ENCODE measurements at places on chromosomes 2 and 18. TPM values are rescaled to one million over a fixed set of nuclear protein-coding genes. Genes with fewer than 3 reads are reported as not detected.

GRCh38 chr18:34320267-34320666 lies 95.6 kb upstream of the NOL4 start:
- no peak for DNase-seq

DNA sequence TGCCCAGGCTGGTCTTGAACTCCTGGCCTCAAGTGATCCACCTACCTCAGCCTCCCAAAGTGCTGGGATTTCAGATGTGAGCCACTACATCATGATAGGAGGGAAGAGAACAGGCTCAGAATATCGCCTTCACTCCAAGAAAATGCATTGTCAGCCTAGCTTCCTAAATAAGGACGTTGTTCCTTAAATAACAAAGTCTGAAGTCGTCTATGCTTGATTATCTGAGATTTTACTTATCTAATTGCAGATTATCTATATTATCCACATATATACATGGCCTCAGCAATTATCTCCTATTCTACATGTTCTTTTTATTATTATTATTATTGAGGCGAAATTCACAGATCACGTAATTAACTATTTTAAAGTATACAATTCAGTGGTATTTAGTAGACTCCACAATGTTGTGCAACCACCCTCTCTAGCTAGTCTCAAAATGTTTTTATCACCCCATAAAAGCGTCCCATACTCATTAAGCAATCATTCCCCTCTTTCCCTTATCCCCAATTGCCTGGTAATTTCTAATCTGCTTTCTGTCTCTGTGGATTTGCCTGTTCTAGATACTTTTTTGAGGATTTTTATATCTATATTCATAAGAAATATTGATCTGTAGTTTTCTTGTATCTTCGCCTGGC lies 95.1 kb upstream of the RFX8 start:
- DNase-seq, result no peak

DNA sequence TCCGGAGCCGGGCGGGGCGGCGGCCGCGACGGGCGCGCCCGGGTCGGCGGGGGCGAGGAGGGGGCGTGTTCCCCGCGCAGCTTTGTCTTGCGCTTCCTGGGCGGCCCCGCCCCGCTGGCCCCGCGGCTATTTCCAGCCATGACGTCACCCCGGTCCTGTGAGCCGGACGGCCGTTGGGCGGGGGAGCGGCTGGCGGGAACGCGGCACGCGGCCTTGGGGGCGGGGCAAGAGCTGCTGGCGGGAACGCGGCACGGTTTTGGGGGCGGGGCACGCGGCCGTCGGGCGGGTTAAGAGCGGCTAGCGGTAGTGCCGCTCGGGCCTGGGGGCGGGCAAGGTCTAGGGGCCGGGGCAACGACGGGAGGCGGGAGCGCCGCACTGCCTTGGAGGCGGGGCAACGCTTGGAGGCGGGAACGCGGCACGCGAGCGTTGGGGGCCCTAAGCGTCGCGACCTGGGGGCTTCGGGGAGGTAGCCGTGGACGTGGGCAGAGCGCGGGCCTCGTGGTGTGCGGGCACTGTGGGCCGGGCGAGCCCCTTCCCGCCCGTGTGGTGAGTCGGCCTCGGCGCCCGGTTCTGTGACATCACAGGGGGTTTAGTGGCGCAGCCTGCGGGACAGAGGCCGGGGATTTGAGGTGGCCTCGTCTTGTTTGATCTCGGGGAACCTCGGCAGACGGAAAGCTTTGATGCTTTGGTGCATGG lies 704 bp downstream of the KLF11 start:
- peak; percentile 67 for DNase-seq

GRCh38 chr2:95231723-95232122 lies 24.4 kb downstream of the ZNF892 start:
- DNase-seq, result no peak

CD226 gene
- polyA plus RNA-seq, result 1.1 TPM

All from keratinocyte (primary cell).